ENCODE measurements at places on chromosomes 6 and 20.

DNA sequence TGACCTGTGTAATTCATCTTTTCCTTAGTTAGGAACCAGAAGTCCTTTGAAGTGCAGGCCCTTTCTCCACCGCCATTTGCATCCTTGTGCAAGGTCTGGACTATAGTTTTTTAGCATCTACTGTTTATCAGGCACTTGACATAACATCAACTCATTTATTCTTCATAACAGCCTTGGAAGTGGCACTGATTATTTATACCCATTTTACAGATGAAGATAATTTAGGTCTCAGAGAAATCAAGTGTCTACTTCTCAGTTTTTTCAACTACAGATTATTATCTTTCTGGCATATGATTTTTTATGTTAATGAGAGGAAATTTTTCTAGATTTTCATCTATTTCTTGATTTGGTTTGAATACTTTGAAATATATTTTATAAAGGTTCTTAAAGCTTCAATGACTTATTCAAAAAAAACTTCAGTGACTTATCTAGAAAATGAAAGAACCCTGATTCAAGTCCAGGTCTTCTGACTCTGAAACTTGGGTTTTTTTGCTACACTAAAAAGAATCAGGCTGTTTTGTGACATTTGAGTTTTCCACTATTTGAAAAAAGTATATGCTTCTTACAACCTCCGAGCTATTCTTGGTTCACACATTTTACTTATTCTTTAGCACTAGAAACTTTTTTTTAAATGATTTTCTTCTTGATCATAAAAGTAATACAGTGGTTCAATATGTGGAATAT lies 3.1 kb upstream of the UBE2J1 start:
- no peak for DNase-seq

- no peak for DNase-seq
Observed at GRCh38 chr20:3251806-3252205, 12.8 kb upstream of the SLC4A11 start.

DNA sequence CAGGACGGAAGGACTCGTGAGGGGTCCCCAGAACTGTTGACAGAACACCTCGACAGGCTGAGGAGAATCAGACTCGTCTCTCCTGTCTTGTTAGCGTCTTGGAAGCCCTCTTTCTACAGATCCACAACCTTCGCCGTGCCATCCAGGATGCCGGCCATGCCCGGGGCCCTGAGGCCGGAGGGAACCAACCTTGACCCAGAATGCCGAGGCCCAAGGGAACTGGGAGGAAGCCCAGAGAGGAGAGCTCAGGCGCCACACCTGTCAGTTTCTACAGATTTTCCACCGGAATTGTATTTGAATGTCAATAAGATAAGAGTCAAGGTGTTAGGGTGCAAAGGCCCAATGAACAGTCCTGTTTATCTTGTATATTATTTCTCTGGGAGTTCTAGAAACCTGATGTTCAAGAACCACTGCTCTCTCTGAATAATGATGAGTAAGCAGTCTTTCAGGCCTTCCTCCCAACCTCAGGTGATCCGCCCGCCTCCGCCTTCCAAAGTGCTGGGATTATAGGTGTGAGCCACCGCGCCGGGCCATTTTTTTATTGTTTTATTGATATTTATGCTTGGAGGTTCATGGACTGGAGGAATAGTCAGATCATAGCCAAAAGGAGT lies 799 bp upstream of the ME1 start:
- DNase-seq: no peak

GRCh38 chr6:38436726-38437465 lies 202.8 kb downstream of the BTBD9 start:
- DNase-seq: no peak

DNA sequence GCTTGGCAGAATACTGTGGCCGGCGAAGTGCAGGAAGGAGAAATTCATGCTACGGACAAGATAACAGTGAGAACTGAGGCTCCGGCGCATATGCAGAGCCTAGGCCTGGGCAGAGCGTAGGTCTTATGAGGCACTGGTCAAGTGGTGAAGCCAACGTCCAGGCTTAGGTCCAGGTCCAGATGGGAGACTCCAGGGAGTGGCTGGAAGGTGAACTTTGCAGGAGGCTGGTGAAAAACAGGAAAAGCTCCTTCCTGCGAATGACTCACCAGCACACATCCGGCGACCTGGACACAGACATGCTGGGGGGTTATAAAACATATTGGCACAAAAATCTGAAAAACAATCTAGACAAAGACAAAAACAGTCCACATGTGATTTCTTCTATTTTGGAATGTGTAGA lies 15.4 kb downstream of the C6orf141 start:
- no peak for DNase-seq
